Activated CD4-positive, alpha-beta T cell treated with anti-CD3 and anti-CD28 coated beads for 48 hours (primary cell): ENCODE measurements at places on chromosomes 3 and 15.

DNA sequence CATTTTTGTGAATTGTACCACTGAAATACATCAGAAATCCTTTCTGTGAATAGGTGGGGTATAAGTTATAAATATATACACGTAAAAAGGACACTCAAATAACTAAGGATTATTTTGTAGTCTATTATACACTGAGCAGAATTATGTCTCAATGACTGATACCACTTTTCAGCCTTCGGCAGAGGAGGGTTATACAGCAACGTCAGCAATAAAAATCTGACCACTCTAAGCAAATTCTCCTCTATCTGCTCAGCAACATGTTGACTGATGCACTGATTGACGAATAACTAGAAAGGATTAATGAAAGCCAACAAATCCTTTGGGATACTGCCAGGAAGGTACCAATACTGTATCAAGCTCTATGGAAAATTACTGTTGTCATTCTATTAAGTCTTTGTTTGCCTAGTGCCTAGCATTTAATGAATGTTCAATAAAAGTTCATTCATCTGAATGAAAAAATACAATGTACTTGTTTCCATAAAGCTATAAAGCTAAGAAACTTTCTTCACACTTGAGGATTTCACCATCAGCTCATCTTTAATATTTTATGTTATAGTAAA, 5.2 kb downstream of the ARPP19 start:
- no peak for DNase-seq

DNA sequence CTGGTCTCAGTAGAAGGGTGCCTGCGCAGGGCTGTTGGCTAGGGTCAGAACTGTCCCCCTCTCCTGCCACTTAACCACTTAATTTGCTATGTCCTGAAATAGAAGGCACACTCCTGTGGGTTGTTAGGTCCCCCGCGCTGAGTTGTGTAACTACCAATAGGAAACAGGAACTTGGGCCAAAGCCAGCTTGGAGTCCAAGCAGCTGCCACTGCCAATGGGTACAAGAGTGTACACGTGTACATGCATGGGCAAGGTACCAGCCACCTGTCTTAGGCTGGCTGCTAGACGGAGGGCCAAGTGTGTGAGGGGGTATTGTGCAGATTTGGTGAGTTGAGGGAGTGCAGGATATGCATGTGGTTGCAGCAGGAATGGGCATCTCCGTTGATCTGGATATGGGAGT, 29.7 kb upstream of the POLG start:
- no peak for DNase-seq

GRCh38 chr3:128735287-128735686, 9.3 kb downstream of the RAB7A start:
- DNase-seq = no peak

- no peak for DNase-seq
Measured at GRCh38 chr3:49352281-49352680, 5.9 kb downstream of the GPX1 start.

GRCh38 chr3:155154255-155154654, 74.1 kb downstream of the MME start:
- DNase-seq = no peak

DNA sequence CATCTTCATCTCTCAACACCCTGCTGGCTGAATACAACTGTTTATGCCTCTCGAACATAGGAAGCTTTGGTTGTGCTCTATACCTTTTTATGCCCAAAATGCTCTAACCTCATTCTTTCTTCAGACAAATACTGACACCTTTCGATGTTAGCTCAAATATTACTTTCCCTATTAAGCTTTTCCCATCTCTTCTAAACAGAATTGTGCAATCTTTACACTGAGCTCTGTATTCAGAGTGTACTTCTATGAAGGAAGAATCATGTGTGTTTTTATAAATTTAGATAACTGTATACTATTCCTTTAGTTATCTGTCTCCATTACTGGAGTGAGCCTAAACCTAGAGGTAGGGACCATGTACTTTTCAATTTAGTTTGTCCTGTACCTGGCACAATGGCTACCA, 1.6 kb downstream of the EFHB start:
- DNase-seq = no peak
